ENCODE measurements at places on chromosomes 2 and 18. TPM values are rescaled to one million over a fixed set of nuclear protein-coding genes. Genes with fewer than 3 reads are reported as not detected.
A peak's percentile ranks its signal among the peaks of the same experiment; 100 is the strongest.

Gene TEX44
- total RNA-seq = not detected

Gene SFTPB
- total RNA-seq = not detected

Gene SRD5A2
- not detected for total RNA-seq

Gene C2orf78
- total RNA-seq = not detected

Gene EFR3B
- 0.08 TPM for total RNA-seq

Gene SLC23A3
- total RNA-seq = 0.69 TPM

Gene REL
- total RNA-seq = 21.8 TPM

Gene DGKD
- 234 TPM for total RNA-seq

Gene C2orf72
- total RNA-seq = 0.33 TPM

- no peak for DNase-seq
- H3K4me1 ChIP-seq = no peaks in the 10 kb centered on the region
- H3K27ac ChIP-seq = no peak overlapping the region
- no peak overlapping the region for H3K4me3 ChIP-seq
- no peaks in the 10 kb centered on the region for H3K36me3 ChIP-seq
Observed at GRCh38 chr2:883803-884748, 66.6 kb upstream of the SNTG2 start.

DNA sequence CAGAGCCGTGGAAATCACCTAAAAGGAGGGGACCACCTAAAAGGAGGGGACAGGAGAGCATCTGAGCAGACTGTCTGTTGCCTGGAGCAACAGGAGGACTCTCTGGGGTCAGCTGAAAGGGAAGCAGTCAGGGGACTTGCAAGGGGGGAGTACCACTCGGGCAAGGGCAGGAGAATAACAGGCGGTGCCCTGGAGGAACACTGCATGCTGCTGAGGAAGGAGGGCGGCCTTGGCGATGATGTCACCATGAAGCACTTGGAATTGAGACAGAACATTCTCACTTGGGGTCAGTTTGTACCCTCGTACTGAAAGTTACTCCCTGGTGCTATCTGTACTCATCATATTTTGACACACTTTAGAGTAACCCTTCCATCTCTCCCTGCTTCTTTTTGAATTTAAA, 18.4 kb downstream of the SIX3 start:
- H3K4me3 ChIP-seq = no peak overlapping the region
- H3K36me3 ChIP-seq = no peaks in the 10 kb centered on the region
- no peak for DNase-seq

- no peaks in the 10 kb centered on the region for H3K27me3 ChIP-seq
- H3K36me3 ChIP-seq = no peaks in the 10 kb centered on the region
- DNase-seq = no peak
- H3K4me1 ChIP-seq = no peaks in the 10 kb centered on the region
Observed at GRCh38 chr2:28004086-28004485, 113.6 kb downstream of the BABAM2 start.

DNA sequence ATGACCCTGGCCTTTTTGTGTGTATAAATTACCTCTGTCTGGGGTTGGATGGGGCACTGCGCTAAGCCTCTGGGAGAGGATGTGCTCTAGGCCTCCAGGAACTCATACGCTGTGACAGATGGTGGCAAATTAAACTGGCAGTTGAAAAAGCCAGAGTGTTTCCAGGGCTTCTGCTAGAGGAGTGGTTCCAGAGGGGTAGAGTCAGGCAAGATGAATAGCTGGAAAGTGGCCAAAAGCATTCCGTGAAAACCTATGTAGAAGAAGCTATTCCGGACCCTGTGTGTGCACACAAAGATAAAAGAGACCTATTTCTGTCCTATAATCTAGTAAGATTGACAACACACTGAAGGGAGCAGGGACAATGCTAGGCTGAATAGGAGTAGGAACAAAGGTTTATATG, 84.8 kb downstream of the ACTR3 start:
- H3K27me3 ChIP-seq = no peaks in the 10 kb centered on the region
- H3K36me3 ChIP-seq = no peaks in the 10 kb centered on the region
- no peak for DNase-seq
- peaks cover 4% of the 10 kb centered on the region for H3K4me1 ChIP-seq
- no peak overlapping the region for H3K27ac ChIP-seq

- H3K4me1 ChIP-seq = peaks cover 8% of the 10 kb centered on the region
- H3K27ac ChIP-seq = no peak overlapping the region
Observed at GRCh38 chr2:224883700-224884099, 158.6 kb downstream of the DOCK10 start.

- no peaks in the 10 kb centered on the region for H3K27me3 ChIP-seq
- DNase-seq = no peak
- no peak overlapping the region for H3K27ac ChIP-seq
- H3K36me3 ChIP-seq = no peaks in the 10 kb centered on the region
Observed at GRCh38 chr2:161782615-161783014, 158.4 kb downstream of the SLC4A10 start.

GRCh38 chr2:208320686-208321085, 54.6 kb downstream of the PIKFYVE start:
- H3K36me3 ChIP-seq = peaks cover 43% of the 10 kb centered on the region
- H3K27me3 ChIP-seq = no peaks in the 10 kb centered on the region
- no peak overlapping the region for H3K4me3 ChIP-seq
- no peak overlapping the region for H3K27ac ChIP-seq
- no peaks in the 10 kb centered on the region for H3K4me1 ChIP-seq
- no peak for DNase-seq

GRCh38 chr18:11909591-11910026, 1.5 kb upstream of the MPPE1 start:
- H3K4me3 ChIP-seq = no peak overlapping the region
- H3K36me3 ChIP-seq = peaks cover 15% of the 10 kb centered on the region
- H3K4me1 ChIP-seq = peaks cover 8% of the 10 kb centered on the region

DNA sequence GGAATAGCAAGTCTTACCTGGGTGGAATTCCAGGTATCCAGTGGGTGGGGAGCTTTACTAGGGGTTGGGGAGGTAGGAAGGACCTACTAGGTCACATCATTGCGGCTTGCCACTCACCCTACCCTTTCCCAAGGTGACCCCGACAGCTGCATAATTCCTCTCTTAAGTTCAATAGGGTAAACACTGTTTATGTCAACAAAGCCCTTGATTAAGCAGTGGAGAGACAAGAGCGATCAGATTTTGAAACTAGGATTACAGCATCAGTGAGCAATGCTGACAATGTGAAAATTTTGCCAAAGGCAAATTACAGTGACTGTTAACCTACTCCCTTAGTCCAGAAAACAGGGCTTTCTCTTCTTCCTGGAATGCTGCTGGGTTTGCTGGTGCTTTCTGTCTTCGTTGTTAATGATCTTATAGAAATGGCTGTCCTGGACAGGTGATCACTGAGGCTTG, 14.5 kb downstream of the SLC19A3 start:
- no peak overlapping the region for H3K4me3 ChIP-seq
- no peak overlapping the region for H3K27ac ChIP-seq
- no peaks in the 10 kb centered on the region for H3K4me1 ChIP-seq
- no peaks in the 10 kb centered on the region for H3K27me3 ChIP-seq
- DNase-seq = no peak

DNA sequence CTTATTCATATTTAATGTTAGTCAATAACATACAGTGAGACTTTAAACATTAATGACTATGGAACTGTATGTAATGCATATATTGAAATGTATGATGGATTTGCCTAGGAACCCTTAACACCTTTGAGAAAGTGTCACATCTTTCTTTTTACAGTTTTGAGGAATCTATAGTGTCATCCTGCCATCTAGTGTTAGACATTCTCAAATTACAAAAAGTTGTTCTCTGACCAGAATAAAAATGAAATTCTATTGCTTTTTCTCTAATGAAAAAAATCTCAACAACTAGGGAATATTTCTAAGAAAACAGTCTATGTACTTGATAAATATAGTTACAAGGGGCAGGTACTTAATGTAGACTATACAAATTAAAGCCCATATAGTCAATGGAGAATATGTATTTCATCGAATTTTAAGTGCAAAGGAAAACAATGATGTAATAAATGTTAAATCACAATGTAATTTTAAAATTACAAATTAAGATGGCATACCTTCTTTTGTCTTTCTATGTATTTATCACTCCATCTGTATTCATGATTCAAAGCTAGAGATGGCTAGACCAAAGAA, 5.1 kb upstream of the CALCRL start:
- no peaks in the 10 kb centered on the region for H3K4me1 ChIP-seq
- H3K4me3 ChIP-seq = no peak overlapping the region
- H3K27ac ChIP-seq = no peak overlapping the region
- no peak for DNase-seq
- H3K27me3 ChIP-seq = no peaks in the 10 kb centered on the region
- H3K36me3 ChIP-seq = no peaks in the 10 kb centered on the region

- peak overlapping the region; percentile 42 for H3K27ac ChIP-seq
- H3K36me3 ChIP-seq = no peaks in the 10 kb centered on the region
- H3K27me3 ChIP-seq = no peaks in the 10 kb centered on the region
- peaks cover 31% of the 10 kb centered on the region for H3K4me1 ChIP-seq
- DNase-seq = peak; percentile 24
- H3K4me3 ChIP-seq = no peak overlapping the region
Observed at GRCh38 chr2:233991196-233991595, 59.3 kb upstream of the SPP2 start.

GRCh38 chr18:74234326-74235171, 57.2 kb downstream of the CYB5A start:
- no peak overlapping the region for H3K4me3 ChIP-seq
- DNase-seq = no peak
- no peaks in the 10 kb centered on the region for H3K4me1 ChIP-seq
- no peaks in the 10 kb centered on the region for H3K27me3 ChIP-seq
- H3K27ac ChIP-seq = no peak overlapping the region

DNA sequence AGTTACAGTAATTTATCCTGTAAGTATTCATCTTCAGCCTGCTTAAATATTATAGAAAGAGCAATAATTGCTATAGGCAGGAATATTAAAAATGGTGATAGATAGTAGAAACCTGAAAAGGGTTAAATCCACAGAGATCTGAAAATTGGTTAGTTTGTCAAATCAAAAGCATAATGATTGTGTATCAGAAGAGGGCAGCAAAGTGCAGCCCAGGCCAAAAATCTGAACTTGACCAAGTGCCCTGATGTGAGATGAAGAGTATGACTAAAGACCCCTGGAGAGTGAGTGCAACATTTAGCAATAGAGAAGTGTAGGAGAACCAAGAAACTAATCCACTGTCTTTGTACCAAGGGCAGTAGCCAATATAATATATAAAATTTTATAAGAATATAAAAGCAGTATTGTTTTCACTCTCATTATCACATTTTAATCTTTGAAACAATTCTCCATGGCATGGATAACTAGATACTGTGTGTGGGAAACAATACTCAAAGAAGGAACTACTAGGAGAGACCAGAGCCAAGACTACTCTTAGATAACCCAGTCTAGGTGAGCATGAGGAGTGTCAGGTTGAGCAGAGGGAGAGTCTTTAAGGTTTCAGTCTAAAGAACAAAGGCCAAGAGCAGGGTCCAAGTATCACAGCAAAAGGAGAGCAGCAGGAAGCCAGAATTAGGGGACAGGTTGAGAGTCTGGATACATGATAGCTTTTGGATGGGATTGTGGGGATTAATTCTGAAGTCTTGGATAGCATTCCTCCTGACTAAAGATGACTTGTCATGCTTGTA, 148.7 kb downstream of the CALCRL start:
- no peaks in the 10 kb centered on the region for H3K27me3 ChIP-seq
- H3K27ac ChIP-seq = no peak overlapping the region
- H3K36me3 ChIP-seq = no peaks in the 10 kb centered on the region
- H3K4me1 ChIP-seq = no peaks in the 10 kb centered on the region
- no peak overlapping the region for H3K4me3 ChIP-seq
- no peak for DNase-seq

DNA sequence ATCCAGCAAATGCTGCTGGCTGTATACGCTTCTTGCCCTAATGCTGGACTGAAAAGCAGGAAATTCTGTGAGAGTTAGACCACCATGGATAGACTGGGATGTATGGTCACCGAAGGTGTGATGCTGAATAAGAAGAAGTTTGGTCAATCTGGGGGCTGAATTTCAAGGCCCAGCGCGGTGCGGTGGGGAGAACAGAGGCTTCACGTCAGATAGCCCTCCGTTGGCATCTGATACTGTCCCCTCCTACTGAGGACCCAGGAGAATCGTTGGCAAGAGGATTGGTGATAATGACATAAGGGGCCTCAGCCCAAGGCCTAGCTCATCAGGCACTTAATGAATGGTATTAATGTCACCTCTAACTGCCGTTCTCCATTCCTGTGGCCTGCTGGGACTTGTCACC, 97.3 kb upstream of the ST3GAL5 start:
- H3K27ac ChIP-seq = no peak overlapping the region
- DNase-seq = no peak
- no peaks in the 10 kb centered on the region for H3K4me1 ChIP-seq
- H3K27me3 ChIP-seq = no peaks in the 10 kb centered on the region
- H3K4me3 ChIP-seq = no peak overlapping the region

DNA sequence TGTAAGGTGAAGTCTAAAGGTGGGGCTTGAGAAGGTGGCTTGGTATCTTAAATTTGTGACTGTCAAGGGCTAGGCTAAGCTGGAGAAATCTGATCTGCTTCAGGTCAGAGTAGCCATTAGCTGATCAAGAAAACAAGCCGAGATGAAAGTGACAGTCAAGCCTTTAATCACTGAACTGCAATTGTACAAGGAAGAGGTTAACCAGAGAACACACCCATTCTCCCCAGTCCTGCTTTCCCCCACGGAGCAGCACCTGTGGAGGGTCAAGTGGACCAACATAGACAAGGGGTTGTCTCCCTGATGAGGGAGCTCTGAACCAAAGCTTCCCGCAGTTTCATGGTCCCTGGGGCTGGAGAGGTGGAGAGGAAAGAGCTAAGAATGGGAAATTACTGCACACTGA, 901.2 kb downstream of the DCC start:
- H3K4me1 ChIP-seq = no peaks in the 10 kb centered on the region
- H3K4me3 ChIP-seq = no peak overlapping the region
- no peaks in the 10 kb centered on the region for H3K27me3 ChIP-seq
- no peak overlapping the region for H3K27ac ChIP-seq
- no peaks in the 10 kb centered on the region for H3K36me3 ChIP-seq

- no peaks in the 10 kb centered on the region for H3K36me3 ChIP-seq
- no peaks in the 10 kb centered on the region for H3K27me3 ChIP-seq
- peaks cover 21% of the 10 kb centered on the region for H3K4me1 ChIP-seq
- no peak for DNase-seq
- peak overlapping the region; percentile 53 for H3K4me3 ChIP-seq
Observed at GRCh38 chr2:23381084-23381483, 3.9 kb upstream of the KLHL29 start.
